Myocyte (in vitro differentiated cells): ENCODE measurements at places on chromosomes 4 and X. TPM values are rescaled to one million over a fixed set of nuclear protein-coding genes. Genes with fewer than 3 reads are reported as not detected.

DNA sequence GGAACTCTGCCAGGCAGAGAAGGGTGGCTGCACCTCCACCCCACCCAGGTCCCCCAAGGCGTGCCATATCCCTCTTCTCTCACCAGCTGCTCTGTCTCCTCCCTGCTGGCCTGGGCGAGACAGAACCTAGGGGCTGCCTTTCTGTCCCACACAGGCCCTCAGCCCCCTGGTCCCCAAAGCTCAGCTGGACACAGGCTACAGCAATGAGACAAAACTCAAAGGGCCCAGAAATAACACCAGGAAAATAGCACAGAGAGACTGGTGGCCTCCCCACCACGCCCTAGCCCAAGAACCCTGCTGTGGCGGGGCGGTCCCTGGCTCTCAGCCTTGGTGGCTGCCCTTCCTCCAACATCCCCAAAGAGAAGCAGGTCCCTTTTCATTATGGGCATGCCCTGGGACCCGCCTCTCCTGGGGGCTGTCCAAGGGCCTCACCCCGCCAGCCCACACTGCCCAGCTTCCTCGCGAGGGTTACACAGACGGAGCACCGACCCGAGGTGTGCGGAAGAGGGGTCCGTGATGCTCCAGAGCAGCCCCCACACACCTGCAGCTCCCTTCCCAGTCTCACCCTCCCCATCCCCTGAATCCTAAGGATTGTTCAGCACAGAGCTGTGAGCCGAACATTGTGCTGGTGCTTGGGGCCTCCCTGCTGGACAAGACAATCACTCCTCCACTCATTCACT is 67.7 kb upstream of the HMX1 start:
- no peak for DNase-seq

GRCh38 chr4:166957451-166957850 is 276.8 kb downstream of the SPOCK3 start:
- no peak for DNase-seq

- peak; percentile 32 for DNase-seq
Observed at GRCh38 chr4:150479657-150480056, 102.3 kb upstream of the MAB21L2 start.

DNA sequence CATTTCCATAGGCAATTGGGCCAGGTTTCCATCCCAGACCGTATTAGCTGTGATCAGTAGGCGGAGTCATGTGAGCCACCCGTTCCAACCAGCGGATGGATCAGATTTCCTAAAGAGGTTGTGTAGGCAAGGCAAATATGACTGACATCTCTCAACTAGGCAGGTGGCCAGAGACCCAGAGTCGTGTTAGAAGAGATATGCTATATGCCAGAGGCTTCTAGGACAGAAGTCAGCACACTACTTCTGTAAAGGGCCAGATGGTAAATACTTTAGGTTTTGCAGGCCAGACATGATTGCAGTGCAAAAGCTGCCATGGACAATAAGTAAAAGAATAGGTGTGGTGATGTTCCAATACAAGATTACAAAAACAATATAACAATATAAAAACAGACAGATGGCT is 788.4 kb downstream of the RPA4 start:
- no peak for DNase-seq

DNA sequence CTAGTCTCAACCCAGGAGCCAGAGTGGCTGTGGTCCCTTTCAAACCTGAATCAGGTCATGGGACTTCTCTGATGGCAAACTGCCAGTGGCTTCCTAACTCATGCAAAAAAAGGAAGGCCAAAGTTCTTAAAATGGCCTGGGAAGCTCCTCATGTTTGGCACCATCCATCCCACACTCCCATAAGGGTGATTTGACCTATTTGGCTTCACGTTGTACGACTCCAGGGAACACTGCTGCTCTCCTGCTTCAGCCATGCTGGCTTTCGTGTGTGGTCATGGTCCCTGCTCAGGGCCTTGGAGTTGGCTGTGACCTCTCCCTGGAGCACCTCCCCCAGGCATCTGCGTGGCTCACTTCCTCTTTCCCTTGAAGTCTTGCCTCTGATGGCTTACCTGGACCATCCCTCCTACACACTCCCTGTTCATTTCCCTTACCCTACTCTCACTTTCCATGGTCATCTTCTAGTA is 12.8 kb upstream of the TMSB4X start:
- no peak for DNase-seq

GRCh38 chr4:10722957-10723356 is 38.4 kb upstream of the CLNK start:
- no peak for DNase-seq

DNA sequence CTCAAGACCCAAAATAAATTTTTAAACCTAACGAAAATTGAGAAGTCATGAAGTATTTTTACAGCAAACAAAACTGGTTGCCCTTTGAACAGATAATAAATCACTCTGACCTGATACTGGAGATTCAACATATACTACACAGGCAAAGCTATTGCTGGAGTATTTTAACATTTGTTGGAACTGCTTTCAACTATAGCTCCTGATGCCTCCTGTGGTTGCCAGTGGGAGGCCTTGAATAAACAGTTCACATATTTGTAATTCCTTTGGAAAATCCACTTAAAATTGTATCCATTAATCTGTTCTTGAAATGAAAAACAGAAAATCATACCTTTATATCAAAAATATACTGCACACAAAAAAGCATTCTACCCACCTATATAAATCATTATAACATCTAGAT is 605.1 kb downstream of the KCTD8 start:
- DNase-seq: no peak

GRCh38 chrX:81537723-81538122 is 335.8 kb downstream of the SH3BGRL start:
- DNase-seq: no peak

TCEAL5 gene
- total RNA-seq: not detected in 2 replicates

- DNase-seq: no peak
Observed at GRCh38 chr4:182343453-182343852, 100.3 kb downstream of the TENM3 start.

POU4F2 gene
- total RNA-seq: not detected in 2 replicates

DNA sequence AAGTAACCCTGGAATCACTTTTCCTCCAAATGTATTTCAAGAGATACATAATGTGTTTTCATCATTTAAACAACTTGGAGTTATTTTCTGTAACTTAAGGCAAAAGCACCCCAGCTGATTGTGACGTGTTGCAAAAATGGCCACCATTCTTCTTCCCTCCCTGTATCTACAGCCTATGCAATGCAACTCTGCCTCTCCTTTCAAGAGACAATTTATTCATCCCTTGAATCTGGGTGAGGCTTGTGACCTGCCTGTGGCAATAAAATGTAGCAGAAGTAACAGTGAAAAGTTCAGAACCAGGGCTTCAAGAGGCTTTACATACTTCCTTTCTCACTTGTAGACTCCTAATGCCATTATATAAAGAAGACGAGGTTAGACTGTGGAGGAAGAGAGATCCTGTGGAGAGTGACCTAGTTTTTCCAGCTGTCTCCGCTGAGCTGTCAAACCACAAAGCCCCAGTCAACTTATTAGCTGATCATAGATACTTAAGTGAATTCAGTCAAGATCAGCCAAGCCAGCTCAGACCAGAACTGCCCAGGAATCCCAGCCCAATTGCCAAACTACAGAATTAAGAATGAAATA is 81.0 kb upstream of the KLF3 start:
- peak; percentile 78 for DNase-seq

DNA sequence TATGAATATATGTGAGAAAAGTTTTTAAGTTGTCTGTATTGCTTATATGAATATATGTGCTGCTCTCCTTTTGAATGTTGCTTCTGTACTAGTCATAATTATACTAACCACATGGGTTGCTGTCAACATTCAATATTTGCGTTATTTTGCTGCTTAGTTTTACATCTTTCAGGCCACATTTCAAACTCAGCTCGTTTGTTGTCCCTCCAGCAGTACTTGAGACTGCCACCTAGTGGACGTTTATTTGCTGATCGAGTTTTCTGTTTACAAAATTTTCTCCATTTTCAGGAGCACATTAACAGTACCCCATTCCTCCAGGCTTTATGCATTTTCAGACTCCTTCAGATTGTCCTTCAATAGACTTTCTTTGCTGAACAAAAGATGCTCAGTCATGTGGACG is 75.8 kb downstream of the NUDT11 start:
- peak; percentile 55 for DNase-seq

GRCh38 chrX:41921492-41922430 is 1.6 kb downstream of the CASK start:
- DNase-seq: peak; percentile 32

- no peak for DNase-seq
Observed at GRCh38 chr4:175646802-175647201, 165.3 kb downstream of the GPM6A start.

DNA sequence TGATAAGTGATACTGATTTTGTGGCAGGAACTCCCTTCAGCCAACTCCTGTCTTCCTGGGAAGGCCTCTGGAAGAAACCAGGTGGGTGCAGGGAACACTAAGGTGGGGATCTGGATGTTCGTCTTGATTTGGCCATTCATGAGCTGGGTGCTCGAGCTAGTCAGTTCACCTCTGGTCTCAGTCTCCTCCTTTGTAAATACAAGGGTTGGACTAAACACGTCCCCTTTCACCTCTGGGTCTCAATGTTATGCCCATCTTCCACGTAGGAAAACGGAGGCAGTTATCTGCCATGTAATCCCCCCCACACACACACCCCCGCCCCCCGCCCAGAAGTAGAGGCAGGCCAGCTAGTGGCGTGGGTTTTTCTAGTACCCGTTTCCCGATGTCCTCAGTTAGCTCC is 4.1 kb upstream of the RS1 start:
- no peak for DNase-seq

GRCh38 chr4:1412376-1413203 is 6.3 kb upstream of the NKX1-1 start:
- no peak for DNase-seq

SSX3 gene
- total RNA-seq: not detected in 2 replicates

AR gene
- total RNA-seq: 22.8 and 24.1 TPM in 2 replicates

- DNase-seq: no peak
Observed at GRCh38 chr4:76178296-76178695, 30.1 kb upstream of the NUP54 start.

VSIG1 gene
- total RNA-seq: 0.05 TPM in 1 of 2 replicates, not detected in the other

GPR101 gene
- total RNA-seq: not detected in 2 replicates

GRCh38 chr4:4606321-4606720 is 64.5 kb upstream of the STX18 start:
- no peak for DNase-seq

- no peak for DNase-seq
Observed at GRCh38 chr4:52655506-52655905, 3.6 kb downstream of the USP46 start.

GRCh38 chr4:3611778-3612177 is 79.6 kb upstream of the LRPAP1 start:
- no peak for DNase-seq

GRCh38 chr4:166941629-166942028 is 292.7 kb downstream of the SPOCK3 start:
- DNase-seq: no peak

DNA sequence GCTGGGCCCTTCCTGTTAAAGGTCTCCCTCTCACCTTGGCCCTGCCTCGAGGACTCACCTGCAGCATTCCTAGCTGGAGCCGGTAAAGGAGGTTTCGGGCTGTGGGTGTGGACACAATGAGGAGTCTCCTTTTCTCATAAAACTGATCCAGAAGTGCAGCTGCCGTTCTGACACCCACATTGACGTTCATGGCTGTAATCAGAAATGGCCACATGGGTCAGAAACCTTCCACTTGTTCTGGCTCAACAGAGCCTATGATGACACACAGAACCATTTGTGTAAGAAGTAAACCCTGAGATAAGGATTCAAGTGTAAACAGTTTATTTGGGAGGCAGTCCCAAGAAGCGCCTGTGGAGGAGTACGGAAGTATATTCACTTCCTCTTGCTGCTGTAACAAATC is 63.8 kb downstream of the SRPX start:
- DNase-seq: no peak

DNA sequence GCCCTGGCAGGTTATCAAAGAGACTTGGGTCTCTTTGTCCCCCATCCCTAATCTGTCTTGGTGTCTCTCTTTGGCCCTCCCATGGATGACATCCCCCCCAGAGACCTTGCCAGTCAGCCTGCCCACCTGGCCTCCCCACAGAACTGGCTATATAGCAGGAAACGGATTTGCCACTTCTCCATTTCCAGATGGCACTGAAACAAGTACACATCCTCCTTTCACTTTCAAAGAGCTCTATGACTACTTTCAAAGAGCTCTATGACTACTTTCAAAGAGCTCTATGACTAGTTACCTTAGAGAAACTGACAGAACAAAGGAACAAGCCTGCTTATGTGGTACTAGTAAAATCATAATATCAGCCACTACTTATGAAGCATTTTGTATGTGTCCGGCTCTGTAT is 175.3 kb downstream of the MAML3 start:
- no peak for DNase-seq

PNCK gene
- 1.1 and 2.1 TPM in 2 replicates for total RNA-seq

DNA sequence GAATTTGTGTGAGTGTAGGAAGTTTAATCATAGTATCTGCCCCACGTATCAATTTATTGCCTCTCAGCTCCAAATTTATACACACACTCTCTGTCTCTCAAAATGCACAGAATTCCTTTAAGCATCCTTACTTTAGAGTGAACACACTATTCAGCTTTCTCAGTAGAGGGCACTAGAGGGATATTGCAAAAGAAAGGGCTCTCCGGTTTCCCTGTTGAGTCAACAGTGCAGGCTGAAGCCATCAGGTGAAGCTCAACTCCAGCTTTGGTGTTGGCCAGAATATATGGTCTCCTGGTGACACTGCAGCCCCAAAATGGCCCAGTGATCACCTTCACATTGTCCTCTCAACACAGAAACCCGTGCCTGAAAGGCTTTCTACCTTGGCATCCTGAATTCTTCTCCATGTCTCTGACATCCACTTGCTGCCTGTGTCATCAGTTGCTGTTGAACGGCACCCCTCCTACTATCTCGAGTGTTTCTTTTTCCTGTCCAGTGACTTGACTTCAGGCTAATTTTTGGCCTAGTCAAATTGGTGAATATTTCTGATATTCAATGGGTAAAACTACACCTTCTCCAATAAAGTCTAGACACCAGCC is 670.5 kb downstream of the GABRG1 start:
- DNase-seq: no peak

GRCh38 chr4:42985976-42986375 is 93.5 kb downstream of the GRXCR1 start:
- DNase-seq: no peak

TMPRSS11A gene
- total RNA-seq: not detected in 2 replicates

DNA sequence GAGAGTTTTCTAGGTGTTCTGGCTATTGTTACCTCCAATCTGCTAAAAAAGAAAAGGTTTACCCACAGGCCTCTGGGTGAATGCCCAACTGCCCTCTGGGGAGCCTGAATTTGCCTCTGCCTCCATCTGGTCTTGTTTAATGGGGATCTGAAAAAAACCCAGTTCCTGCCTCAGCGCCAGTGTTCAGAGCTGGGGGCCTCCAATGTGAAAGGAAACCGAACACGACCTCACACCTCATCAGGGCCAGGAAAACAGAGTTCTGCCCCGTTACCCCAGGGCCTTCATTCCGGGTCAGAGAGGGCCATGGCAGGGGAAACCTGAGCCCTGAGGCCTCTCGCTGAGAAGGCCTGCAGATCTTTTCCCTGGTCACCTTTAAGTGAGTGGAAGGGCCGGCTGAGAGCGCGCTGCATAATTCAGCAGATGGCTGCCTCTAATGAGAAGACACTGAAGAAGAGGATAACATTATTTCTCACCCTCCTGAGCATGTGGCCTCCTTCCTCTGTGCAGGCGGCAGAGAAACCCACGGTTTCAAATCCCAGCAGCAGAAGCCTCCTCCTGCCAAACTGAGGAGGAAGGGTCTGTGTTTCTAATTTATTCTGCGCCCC is 6.8 kb downstream of the SEPTIN6 start:
- DNase-seq: no peak
